Cardiac muscle cell (in vitro differentiated cells and primary cell): ENCODE measurements at places on chromosomes 1 and 21.

- no peak overlapping the region for H3K4me3 ChIP-seq
- no peaks in the 10 kb centered on the region for H3K36me3 ChIP-seq
- H3K27me3 ChIP-seq = no peaks in the 10 kb centered on the region
These were observed 48.0 kb downstream of the FNBP1L start for GRCh38 chr1:93495911-93496310.

DNA sequence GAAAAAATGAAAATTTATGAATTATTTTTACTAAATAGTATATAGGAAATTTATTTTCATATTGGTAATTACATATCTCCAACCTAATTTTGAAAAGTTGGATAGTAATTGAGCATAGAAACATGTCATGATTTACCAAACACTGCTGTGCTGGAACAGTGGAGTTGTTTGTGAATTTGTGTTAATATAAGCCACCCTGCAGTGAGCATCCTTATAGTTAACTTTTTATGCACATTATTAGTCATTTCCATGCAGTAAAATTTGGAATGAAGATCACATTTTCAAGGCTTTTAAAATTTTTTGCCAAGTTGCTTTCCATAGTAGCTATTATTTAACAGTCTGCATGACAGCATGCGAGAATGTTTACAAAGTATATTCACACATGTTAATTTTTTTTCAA is 78.3 kb downstream of the VPS26C start:
- H3K4me3 ChIP-seq = no peak overlapping the region
- no peak for DNase-seq
- H3K27me3 ChIP-seq = no peaks in the 10 kb centered on the region
- no peaks in the 10 kb centered on the region for H3K4me1 ChIP-seq

DNA sequence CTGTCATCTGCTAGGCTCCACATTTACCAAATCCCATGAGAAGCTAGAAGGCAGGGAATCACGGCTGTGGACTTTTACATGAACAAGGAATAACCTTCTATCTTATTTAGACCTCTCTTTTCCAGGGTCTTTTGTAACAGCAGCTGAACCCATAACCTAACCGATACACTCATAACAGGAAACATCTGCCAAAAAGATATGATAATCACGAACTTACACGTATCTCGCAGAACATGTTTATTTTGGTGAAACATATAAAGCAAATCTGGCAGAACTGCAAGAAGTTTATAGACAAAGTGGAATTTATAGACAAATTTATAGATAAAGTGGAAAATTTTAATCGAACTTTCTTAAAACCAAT is 20.4 kb downstream of the TINAGL1 start:
- H3K27ac ChIP-seq = no peak overlapping the region
- no peaks in the 10 kb centered on the region for H3K36me3 ChIP-seq
- H3K4me1 ChIP-seq = no peaks in the 10 kb centered on the region
- no peak overlapping the region for H3K4me3 ChIP-seq
- DNase-seq = no peak

DNA sequence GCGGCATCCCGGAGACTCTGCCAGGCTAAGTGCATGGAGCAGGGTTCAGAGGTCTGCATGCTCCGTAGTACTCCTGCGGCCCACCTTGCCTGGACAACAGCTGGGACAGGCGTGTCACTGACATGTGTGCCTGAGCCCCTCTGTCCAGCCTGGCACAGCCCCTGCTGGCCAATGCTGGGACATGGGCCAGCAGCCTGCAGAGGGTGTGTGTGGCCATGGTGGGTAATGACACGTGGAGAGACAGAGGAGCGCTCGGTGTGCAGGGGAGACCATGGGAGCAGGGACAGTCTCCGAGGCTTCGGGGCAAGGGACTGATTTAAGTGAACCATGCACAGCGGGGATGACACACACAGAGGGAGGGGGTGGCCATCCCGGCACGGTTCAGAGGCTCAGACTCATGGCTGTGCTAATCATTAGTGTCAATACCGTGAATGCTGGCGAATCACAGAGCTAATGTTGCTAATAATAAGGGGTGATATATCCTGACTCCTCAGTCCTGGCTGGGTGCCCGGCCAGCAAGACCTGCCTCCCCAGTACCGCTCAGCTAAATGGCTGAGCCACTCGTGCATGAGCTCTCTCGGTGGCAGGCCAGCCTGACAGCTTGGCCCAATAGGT is 41.5 kb downstream of the IGSF21 start:
- DNase-seq = no peak
- H3K36me3 ChIP-seq = no peaks in the 10 kb centered on the region
- no peaks in the 10 kb centered on the region for H3K27me3 ChIP-seq
- H3K27ac ChIP-seq = no peak overlapping the region
- no peaks in the 10 kb centered on the region for H3K4me1 ChIP-seq

GRCh38 chr1:183138301-183138700 is 47.8 kb upstream of the LAMC2 start:
- peaks cover 67% of the 10 kb centered on the region for H3K36me3 ChIP-seq
- peaks cover 6% of the 10 kb centered on the region for H3K4me1 ChIP-seq

GRCh38 chr1:81068726-81069125 is 732.0 kb upstream of the ADGRL2 start:
- no peaks in the 10 kb centered on the region for H3K36me3 ChIP-seq
- no peak overlapping the region for H3K27ac ChIP-seq
- no peaks in the 10 kb centered on the region for H3K27me3 ChIP-seq
- no peaks in the 10 kb centered on the region for H3K4me1 ChIP-seq
- no peak overlapping the region for H3K4me3 ChIP-seq
- no peak for DNase-seq

DNA sequence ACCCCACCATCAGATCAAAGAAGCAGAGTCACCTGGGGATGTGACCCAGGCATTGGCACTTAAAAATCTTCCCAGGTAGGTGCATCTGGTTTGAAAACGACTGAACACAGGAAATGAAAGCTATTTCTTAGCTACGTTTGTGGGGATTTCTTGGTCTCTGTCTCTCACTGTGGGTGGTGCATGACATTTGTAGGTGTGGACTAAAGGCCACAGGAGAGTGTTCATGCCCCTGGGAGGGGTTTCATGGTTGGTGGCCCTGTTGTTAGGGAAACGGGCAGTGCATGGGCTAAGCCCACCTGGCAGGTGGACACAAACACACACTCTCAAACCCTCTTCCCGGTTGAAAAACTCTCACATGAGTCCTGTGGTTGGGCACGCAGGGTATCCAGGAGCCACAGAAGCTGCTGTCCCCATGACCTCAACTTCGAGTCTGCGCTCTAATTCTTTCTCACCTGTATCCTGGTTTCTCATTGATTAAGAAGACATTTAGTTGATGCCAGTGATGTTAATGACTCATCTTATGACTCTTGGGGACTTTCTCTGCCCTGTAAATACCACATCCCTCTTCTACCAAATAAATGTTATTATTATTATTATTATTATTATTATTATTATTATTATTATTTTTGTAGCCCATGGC is 119.4 kb downstream of the MRPS6 start:
- no peak overlapping the region for H3K27ac ChIP-seq
- no peaks in the 10 kb centered on the region for H3K36me3 ChIP-seq
- H3K27me3 ChIP-seq = no peaks in the 10 kb centered on the region
- H3K4me3 ChIP-seq = no peak overlapping the region
- no peak for DNase-seq

DNA sequence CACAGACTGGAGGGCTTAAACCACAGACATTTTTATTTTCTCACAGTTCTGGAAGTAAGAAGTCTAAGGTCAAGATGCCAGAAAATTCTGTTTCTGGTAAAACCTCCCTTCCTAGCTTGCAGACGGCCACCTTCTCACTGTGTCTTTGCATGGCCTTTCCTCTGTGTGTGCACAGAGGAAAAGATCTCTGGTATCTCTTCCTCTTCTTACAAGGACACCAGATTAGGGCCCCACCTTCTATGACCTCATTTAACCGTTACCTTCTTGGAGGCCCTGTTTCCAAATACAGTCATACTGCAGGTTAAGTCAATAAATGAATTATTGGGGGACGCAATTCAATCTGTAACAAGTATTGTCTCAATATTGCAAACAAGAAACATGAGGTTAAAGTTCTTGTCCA is 63.0 kb upstream of the PRDX6 start:
- no peaks in the 10 kb centered on the region for H3K4me1 ChIP-seq
- H3K4me3 ChIP-seq = no peak overlapping the region

DNA sequence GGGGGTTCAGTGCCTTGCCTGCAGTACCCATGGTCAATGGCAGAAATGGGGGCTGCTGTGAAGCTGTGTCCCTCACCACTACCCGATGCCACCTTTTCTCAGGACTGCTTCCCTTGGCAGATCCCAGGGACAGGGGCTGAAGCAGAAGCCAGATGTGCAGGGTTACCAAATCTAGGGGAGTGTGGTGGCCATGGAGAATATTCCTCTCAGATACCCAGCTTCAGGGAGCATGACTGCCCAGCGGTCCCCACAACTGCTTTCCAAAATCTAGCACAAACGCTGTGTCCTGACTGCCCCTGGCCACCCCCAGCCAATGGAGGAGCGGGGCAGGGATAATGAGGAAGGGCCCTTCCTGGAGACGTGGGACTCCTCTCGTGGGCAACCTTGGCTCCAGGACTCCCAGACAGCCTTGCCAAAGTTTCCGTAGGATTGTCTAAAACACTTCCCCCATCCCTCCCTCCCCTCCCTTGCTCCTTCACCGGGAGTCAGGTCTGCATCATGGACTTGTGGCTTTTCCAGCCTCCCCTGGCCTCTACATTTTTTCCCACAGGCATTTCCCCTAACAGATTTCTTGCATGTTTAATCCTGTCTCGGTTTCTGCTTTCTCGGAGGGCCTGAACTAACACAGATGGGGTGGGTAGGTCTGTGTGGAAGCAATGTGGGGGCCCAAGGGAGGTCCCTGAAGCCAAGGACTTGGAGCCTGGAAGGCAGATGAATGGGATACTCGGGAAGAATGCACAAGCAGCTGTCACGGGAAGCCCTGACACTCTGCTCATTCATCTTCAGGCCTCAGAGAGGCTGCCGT is 80.5 kb downstream of the OMA1 start:
- no peak overlapping the region for H3K27ac ChIP-seq
- peaks cover 6% of the 10 kb centered on the region for H3K4me1 ChIP-seq
- no peak for DNase-seq

- no peaks in the 10 kb centered on the region for H3K4me1 ChIP-seq
- H3K36me3 ChIP-seq = no peaks in the 10 kb centered on the region
- DNase-seq = no peak
- no peak overlapping the region for H3K4me3 ChIP-seq
- no peak overlapping the region for H3K27ac ChIP-seq
- H3K27me3 ChIP-seq = no peaks in the 10 kb centered on the region
These were observed 207.2 kb downstream of the ATG4C start for GRCh38 chr1:62991152-62991551.

GRCh38 chr21:45578811-45579381 is 36.7 kb upstream of the SLC19A1 start:
- no peaks in the 10 kb centered on the region for H3K4me1 ChIP-seq
- H3K4me3 ChIP-seq = no peak overlapping the region
- H3K27ac ChIP-seq = no peak overlapping the region
- no peaks in the 10 kb centered on the region for H3K27me3 ChIP-seq

DNA sequence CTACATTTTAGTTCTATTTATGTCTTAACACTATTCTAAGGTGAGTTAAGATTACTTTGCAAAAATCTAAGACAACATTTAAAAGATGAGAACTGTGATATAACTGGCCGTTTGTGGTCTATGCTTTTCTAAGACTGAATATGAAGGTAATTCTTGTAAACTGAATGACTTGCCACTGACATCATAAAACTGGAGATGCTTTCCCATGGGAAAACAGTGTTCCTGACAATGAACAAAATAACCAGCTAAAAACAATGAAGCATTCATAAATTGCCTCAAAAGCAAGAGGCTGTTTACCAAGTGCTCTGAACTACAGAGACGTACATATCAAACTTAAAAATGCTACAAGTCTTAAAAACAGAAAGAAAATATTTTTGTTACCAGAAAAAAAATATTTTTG is 54.7 kb downstream of the APP start:
- H3K27me3 ChIP-seq = no peaks in the 10 kb centered on the region
- no peaks in the 10 kb centered on the region for H3K36me3 ChIP-seq
- H3K27ac ChIP-seq = no peak overlapping the region
- no peak overlapping the region for H3K4me3 ChIP-seq

DNA sequence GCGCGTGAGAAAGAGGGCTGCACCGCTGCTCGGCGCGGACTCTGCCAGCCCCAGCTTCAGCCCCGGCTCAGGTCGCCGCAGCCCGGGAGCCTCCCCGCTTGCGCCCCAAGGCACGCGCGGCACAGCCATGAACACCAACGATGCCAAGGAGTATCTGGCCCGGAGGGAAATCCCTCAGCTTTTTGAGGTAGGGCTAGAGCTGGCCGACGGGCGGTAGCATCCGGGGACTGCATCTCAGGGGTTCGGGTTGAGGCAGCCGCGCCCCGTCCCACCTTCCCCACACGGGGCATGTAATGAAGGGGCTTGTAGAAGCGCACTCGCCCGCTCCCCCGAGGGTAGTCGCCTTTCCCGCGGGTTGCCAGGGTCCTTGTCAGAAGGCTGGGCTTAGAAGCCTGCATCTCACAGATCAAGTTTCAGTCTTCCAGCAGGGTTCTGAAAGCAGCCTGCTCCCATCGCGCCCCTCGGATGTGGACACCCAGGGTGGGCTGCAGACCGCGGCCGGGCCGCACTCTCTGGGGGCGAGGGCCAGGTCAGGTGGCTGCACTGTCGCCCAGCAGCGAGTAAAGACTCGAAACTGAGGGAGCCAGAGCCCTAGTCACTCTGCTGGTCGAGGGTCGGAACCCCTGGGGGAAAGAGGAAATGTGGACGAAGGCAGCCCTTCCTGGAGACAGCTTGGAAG is 507 bp downstream of the AK5 start:
- no peaks in the 10 kb centered on the region for H3K4me1 ChIP-seq
- DNase-seq = no peak

DNA sequence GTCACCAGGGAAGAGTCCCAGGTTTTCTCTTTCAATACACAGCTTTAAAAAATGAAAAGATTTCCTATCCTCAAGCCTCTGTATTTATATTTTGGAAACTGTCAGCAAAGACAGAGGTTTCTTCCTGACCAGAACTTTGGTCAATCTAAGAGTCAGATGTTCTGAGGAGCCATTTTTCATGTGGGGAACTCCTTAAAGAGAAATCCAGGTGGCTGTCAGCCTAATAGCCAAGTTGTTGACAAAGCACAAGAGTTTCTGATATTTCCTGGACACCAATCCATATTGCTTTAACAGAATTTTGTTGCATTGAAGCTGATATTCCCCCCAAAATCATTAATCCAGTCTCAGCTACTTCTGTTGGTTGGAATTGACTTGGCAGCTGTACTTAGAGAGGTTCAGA is 318.6 kb upstream of the NFIA start:
- no peak overlapping the region for H3K4me3 ChIP-seq
- no peaks in the 10 kb centered on the region for H3K27me3 ChIP-seq
- no peaks in the 10 kb centered on the region for H3K36me3 ChIP-seq
- no peak for DNase-seq
- H3K27ac ChIP-seq = no peak overlapping the region

- peak; percentile 52 for DNase-seq
- H3K4me1 ChIP-seq = peaks cover 7% of the 10 kb centered on the region
- no peak overlapping the region for H3K27ac ChIP-seq
- no peaks in the 10 kb centered on the region for H3K36me3 ChIP-seq
- H3K27me3 ChIP-seq = no peaks in the 10 kb centered on the region
These were observed 99.8 kb downstream of the PSMG1 start for GRCh38 chr21:39083377-39084008.

- H3K4me1 ChIP-seq = peaks cover 5% of the 10 kb centered on the region
- no peak overlapping the region for H3K4me3 ChIP-seq
- peak; percentile 85 for DNase-seq
- no peaks in the 10 kb centered on the region for H3K27me3 ChIP-seq
- no peak overlapping the region for H3K27ac ChIP-seq
- no peaks in the 10 kb centered on the region for H3K36me3 ChIP-seq
These were observed 5.1 kb upstream of the LAMTOR5 start for GRCh38 chr1:110412576-110412975.

- peak; percentile 73 for DNase-seq
- H3K4me1 ChIP-seq = peaks cover 9% of the 10 kb centered on the region
- H3K36me3 ChIP-seq = no peaks in the 10 kb centered on the region
- peak overlapping the region; percentile 39 for H3K27ac ChIP-seq
- H3K27me3 ChIP-seq = no peaks in the 10 kb centered on the region
- no peak overlapping the region for H3K4me3 ChIP-seq
These were observed 7.5 kb upstream of the ASH1L start for GRCh38 chr1:155569988-155570592.
